ENCODE measurements at places on chromosomes 2 and 18.

- DNase-seq, result no peak
Observed at GRCh38 chr18:8820396-8821082, 115.2 kb downstream of the MTCL1 start.

DNA sequence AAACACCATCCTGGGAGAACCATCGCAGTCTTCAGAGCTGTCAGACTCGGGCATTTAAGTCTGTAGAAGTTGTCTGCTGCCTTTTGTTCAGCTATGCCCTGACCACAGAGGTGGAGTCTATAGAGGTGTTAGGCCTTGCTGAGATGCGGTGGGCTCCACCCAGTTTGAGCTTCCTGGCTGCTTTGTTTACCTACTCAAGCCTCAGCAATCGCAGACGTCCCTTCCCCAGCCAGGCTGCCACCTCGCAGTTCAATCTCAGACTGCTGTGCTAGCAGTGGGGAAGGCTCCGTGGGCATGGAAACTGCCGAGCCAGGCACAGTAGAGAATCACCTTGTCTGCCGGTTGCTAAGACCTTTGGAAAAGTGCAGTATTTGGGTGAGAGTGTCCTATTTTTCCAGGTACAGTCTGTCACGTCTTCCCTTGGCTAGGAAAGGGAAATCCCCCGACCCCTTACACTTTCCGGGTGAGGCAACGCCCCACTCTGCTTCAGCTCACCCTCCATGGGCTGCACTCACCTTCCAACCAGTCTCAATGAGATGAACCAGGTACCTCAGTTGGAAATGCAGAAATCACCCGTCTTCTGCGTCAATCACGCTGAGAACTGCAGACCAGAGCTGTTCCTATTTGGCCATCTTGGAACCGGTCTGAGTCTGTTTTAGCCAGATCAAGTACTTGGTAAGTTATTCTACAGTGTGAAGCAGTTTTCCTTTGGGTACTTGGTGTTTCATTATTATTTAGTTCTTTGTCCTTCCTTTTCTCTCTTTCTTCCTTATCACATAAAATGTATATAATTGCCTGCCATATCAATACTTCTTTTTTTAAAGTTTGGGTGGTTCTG is 71.5 kb downstream of the CDC42EP3 start:
- DNase-seq, result no peak

- no peak for DNase-seq
Observed at GRCh38 chr2:18650221-18650620, 60.9 kb upstream of the NT5C1B start.

DNA sequence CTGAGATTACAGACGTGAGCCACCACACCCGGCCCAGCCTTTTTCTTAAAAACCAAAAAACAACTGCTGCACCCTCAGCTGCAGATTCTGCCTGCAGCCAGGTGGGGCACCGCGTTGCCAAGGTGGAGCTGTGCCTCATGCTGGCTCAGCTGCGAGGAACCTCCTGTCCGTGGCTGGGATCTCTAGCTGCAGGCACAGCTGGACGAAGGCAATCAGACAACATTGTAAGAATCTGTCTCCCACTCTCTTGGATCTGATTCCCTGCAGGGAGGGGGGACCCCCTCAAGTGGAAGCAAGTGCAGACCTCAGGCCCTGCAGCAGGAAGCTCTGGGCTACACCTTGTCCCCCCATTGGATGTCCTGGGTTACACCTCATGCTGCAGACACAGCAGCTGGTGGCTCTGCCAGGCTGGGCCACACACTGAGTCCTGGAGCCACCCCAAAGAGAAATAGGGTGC is 24.1 kb downstream of the CIDEA start:
- DNase-seq, result no peak

GRCh38 chr2:143251681-143252080 is 122.5 kb downstream of the ARHGAP15 start:
- no peak for DNase-seq

DNA sequence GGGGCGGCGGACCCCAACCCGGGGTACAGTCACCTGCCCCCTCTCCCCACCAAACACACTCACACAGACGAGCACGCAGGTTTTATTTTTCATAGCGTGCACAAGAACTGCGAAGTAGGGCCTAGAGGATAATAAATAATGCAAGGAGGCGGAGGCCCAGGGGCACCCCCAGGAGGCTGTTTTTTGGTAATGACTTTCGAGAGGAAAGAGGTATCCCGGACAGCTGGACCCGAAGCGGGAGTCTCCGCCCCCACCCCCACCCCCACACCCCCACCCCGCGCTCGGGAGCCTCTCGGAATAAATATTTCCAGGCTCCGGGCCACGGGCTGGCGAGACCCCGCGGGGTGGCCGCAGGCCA is 3.4 kb downstream of the CYP26B1 start:
- DNase-seq, result no peak

GRCh38 chr2:179612591-179613298 is 248.7 kb downstream of the ZNF385B start:
- no peak for DNase-seq

GRCh38 chr2:238920053-238920452 is 72.2 kb downstream of the TWIST2 start:
- DNase-seq, result no peak

DNA sequence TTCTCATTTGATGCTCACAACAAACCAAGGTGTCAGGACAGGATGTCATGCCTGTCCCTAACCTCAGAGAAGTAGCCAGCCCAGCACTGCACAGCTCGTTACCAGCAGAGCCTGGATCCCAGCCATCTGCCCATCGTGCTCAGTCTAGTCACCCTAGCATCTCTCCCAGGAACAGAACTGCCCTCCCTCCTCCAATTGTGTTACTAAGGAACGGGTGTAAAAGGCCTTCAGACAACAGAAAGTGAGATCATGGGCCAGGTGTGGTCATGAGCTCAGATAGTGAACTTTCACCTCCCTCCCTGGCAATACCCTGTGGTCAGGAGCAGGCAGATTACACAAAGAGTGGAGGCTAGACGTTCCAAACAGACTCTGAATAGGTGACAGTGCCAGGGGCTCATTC is 111.8 kb upstream of the PPP1CB start:
- no peak for DNase-seq

DNA sequence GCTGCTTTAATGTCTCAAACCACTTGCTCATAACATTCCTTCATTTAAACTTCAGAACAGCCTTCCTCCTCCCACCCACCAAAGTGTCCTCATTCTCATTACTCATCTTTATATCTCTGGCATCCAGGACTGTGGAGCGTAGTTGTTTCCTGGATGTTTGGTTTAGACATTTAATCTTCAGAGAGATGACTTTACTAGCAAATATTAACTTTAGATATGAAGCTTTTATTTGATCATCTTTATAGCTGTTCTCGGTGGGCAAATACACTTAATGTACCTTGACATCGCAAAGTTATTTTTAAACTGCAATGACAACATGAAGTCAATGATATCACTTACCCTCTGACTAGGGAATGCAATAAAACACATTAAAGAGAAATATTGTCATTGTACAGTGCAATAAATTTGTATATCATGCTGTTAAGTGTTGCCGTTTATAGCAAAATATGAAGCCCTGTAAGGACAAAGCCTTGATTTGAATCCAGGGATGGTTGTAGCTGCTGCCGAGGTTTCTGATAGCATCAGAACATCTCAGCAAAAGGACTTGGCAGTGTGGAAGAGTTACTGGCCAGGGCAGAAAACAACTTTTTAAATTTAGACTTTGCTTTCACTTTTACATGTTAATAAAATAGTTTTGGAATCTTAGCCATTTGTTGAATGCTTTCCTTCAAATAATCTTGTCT is 4.6 kb upstream of the LAMA3 start:
- DNase-seq, result no peak

GRCh38 chr18:3500016-3500415 is 50.0 kb downstream of the TGIF1 start:
- DNase-seq, result no peak

DNA sequence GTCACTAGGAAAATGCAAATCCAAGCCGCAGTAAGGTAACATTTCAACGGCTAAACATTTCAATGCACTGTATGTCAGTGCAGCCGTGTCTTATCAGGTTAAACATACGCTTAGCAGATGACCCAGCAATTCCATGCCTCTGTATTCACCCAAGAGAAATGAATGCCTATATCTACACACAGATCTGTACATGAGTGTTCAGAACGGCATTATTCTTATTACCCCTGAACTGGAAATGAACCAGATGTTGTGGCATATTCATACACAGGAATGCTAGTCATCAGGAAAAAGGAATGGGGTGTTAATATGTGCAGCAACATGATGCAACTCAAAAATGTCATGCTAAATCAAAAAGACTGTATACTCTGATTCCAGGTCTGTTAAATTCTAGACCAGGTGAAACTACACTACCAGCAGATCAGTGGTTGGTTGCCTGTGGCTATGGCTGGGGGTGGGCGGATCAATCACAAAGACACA is 80.4 kb upstream of the RPL31 start:
- no peak for DNase-seq

GRCh38 chr2:165720511-165720910 is 73.5 kb downstream of the GALNT3 start:
- DNase-seq, result no peak

DNA sequence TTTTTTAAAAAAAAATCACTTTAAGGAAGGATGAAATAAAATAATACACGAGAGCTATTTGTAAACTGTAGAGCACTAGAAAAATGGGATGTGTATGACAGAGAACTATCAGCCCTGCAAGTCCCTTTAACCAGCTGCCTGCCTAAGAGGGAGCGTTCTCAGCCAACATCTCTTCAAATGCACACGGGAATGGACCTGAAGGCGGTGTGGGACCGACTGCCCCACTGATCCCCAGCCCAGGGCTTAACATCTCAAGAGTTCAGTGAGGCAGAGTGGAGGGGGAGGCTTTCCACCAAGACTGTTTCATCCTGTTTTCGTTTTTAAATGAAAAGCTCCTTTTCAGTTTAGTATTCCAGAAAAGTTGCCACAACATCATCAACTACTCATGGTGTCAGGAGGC is 2.2 kb downstream of the INPP4A start:
- DNase-seq, result no peak

DNA sequence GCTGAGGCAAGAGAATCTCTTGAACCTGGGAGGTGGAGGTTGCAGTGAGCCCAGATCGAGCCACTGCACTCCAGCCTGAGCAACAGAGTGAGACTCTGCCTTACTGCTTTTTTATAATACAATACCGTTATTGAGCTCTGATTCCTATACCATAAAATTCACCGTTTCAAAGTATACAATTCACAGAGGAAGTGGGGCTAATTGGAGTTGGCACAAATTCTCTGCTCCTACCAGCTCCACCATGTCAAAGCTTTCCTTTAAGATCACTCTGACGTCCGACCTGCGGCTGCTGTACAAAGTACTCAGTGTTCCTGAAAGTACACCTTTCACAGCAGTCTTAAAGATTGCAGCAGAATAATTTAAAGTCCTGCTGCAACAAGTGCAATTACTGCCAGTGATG is 29.6 kb upstream of the CYBRD1 start:
- DNase-seq, result no peak

GRCh38 chr2:167942366-167943081 is 304.9 kb downstream of the STK39 start:
- no peak for DNase-seq

- no peak for DNase-seq
Observed at GRCh38 chr2:45353879-45354278, 257.2 kb downstream of the SRBD1 start.

GRCh38 chr2:228703152-228703551 is 521.7 kb upstream of the SPHKAP start:
- DNase-seq, result no peak

DNA sequence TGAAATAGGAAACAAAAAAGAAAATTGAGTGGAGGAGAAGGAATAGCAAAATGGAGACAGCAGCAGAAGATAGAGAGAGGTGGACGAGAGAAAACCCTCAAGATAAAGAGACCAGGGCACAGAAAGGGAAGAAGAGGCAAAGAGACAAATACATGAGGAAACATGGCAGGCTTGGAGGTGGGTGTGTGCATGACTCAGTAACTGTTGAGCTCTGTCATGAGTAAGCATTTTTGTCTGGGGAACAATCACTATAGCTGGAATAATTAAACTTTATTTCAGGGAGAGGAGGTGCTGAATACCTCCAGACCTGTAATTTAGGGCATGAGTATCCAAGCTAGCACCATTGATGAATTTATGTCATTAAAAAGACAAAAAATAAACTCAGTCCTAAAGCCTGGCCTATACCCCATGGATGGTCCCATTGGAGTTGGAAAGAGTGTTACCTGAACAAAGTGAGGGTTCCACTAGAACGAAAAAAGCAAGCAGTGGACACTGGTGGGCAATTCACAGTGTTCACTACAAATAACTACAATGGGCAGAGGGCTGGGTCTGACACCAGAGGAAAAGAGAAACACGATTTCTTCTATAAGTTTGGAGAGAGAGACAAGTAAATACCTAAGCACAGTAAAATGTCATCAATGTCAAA is 145.5 kb downstream of the ADCYAP1 start:
- no peak for DNase-seq

DNA sequence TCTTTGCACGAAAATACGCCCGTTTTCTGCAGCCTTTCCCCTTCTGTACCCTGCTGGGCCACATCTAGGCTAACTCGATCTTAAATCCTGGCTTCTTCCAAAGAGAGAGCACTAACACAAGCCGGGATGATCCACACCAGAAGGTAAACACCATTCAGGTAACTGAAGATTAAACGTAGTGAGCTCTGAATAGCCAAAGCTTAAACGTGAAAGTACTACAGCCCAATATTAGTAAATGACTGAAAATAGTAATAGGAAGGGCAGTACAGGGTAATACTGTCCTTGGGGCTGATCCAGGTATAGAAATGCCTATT is 422 bp upstream of the MRPL53 start:
- no peak for DNase-seq

DNA sequence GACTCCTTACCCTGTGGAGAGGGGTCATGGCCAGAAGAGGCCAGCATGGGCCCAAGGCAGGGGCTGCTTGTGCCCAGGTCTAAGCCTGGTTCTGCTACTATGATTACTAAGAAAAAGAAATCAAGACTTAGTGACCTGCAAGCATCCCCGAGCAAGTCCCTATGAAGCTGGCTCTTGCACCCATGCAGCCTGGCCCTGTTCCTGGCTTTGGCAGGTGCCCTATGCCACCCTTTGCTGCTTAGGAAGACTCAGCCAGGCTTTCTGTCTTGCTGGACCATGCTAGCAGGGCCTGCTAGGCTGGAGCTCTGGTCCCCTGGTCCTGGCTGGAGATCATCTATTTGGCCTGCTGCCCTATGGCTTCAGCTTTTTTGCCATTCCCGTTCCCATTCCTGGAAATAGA is 309.4 kb upstream of the EPAS1 start:
- DNase-seq, result no peak

DNA sequence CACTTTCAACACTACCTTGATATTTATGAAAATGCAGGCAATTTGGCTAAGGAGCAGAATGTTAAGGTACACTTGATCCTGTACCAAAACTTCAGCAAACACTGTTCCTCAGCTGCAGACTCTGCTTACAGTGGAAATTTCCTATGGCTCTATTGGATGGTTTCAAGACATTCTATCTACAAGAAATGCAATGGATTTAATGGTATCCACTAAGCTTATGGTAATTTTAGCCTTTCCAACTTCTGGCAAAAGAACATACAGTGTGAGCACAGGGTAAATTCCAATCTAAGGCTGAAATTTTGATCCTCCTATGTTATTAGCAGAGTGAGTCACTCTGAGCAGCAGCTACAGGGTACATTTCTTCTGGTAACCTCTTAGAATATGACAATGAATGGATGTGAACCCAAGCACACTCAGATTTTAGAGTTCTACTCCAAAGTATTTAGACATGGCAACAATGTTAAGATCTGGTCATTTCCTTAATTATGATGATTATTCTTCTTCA is 361.8 kb upstream of the PIK3C3 start:
- no peak for DNase-seq

- DNase-seq, result no peak
Observed at GRCh38 chr18:72935744-72936143, 68.0 kb upstream of the NETO1 start.

GRCh38 chr2:152062125-152063091 is 36.4 kb downstream of the CACNB4 start:
- no peak for DNase-seq
